Hematopoietic multipotent progenitor cell treated with erythropoietin and hydrocortisone succinate and interleukin-3 and kit ligand, for 15 days (in vitro differentiated cells): ENCODE measurements at places on chromosomes 3 and 15.

- no peak for DNase-seq
These were observed 591.5 kb upstream of the CFAP20DC start for GRCh38 chr3:59641169-59641899.

GRCh38 chr3:53554559-53555067 is 60.2 kb downstream of the CACNA1D start:
- DNase-seq, result no peak

DNA sequence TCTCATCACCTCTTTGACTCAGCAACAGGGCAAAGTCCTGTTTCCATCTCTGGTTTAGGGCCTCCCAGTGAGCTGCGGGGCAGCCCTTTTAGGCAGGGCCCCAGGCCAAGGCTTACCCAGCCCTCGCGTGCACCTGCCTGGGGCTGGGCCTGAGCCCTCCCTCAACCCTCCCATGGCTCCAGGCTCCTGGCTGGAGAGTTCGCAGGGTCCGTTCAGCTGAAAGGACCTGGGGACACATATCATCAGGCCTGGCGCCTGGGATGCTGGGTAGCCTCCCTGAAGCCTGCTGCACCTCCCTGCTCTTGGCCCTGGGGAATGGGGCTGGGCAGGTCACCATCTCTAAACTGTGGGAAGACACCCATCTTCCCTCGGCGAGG is 29.7 kb downstream of the HDAC11 start:
- no peak for DNase-seq

- peak; percentile 57 for DNase-seq
These were observed 40.6 kb upstream of the ADCY5 start for GRCh38 chr3:123489400-123490004.

- no peak for DNase-seq
These were observed 48.6 kb downstream of the WDR72 start for GRCh38 chr15:53710906-53711305.

DNA sequence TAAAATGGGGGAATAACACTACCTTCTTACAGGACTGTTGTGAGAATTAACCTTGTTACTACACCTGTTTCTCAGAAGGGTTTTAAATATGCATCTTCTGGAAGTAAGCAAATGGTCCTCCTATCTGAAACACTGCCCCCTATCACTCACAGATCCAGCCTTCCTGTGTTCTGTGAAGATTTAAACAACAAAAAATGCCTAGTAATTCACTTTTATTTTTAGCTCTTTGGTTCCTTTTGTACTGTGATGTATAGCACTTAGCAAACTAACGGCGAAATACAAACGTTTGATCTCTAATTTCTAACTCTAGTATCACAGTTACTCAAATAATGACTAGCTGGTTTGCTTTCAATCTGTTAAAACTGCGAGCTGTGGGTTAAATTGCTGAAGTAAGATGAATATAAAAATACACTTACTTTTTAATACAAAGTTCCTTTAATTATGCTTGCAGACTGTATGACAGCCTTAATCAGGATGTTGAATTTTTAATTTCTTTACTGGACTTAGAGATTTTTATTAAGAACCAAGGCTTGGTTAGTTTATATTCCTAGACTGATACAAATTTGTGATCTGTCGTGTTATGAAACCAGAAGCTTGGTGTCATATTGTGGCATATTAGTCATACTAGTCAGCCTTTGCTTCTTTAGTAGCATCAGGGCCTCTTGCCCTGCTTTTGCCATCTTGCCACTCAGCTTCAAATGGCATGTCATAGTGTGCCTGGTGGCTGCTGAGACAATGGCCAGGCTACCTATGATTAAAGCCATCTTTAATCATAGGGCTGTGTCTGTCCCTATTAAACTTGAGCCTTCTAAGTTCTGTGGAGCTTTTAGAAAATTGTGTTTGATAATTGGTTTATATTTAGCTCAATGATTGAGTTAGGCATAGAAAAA is 9.2 kb downstream of the EIF3J start:
- no peak for DNase-seq

DNA sequence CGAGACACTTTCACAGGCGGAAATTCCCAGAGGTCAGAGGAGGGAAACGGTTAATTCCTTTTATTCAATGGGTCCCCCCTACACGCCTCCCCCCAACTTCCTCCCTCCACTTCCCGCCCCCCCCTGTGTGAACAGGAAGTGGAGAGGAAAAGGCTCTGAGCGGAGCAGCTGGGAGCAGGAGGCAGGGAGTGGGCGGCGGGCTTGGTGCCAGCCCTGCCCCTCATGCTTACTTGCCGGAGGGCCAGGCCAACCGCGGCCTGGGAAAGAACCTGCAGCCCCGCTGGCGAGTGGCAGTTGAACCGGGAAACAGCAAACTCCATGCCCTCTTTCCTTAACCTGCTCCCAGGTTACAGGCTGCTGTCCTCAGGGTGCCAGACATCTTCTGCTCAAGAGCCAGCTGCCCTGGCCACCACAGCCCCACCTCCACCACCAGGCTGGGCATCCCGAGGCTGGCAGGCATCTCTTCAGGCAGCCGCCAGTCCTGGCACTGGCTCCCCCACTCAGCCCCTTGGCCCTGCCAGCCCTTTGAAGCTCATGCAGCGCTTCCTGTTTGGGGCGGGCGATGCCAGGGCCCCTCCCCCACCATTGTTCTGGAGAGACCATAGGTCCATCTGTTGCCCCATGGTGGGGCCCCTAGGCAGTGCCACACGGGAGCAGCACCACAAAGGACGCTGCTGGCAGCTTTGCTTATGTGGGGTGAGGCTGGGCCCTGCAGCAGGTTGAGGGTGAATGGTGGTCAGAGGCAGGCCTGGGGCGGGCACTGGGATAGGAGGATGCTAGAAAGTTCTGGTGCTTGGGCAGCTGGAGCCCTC is 12.9 kb downstream of the VPS18 start:
- DNase-seq, result no peak

GRCh38 chr3:15462451-15462850 is 35.1 kb downstream of the EAF1 start:
- DNase-seq, result no peak

GRCh38 chr15:91308855-91309254 is 208.8 kb downstream of the SV2B start:
- no peak for DNase-seq
